Dermis blood vessel endothelial cell (primary cell): ENCODE measurements at places on chromosomes 6 and 20. TPM values are rescaled to one million over a fixed set of nuclear protein-coding genes. Genes with fewer than 3 reads are reported as not detected.

The TUBB2B gene
- 6.7 and 9.7 TPM in 2 replicates for total RNA-seq

The MMS22L gene
- 12.3 and 20.4 TPM in 2 replicates for total RNA-seq

DNA sequence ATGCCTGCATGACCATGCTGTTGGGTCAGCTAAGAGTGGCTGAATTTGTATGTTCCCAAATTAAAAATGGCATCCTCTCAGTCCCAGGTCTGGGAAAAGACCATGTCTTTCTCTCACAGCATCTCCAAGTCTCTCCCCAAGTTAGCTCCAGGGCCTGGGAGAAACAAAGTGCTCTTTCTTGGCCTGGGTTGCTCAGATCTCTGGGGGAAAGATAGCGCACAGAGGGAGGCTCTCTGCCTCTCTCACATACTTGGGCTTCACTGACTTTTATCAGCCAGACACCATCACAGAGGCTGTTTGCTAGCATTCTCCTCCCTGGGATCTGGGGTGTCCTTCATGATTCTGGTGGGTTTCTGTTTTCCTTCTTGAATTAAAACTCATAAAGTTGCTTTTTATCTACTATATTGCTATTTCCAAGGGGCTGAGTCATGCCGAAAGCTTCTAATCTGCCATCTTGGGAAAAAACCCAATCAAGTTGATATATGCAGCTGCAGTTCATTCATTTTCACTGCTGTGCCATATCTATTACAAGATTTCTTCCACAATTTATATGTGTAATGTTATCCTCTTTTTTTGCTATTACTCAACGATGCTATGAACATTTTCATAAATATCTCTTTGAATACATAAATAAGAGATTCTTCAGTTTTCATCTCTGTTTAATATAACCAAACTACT lies 190.2 kb downstream of the MOXD1 start:
- no peak for DNase-seq

DNA sequence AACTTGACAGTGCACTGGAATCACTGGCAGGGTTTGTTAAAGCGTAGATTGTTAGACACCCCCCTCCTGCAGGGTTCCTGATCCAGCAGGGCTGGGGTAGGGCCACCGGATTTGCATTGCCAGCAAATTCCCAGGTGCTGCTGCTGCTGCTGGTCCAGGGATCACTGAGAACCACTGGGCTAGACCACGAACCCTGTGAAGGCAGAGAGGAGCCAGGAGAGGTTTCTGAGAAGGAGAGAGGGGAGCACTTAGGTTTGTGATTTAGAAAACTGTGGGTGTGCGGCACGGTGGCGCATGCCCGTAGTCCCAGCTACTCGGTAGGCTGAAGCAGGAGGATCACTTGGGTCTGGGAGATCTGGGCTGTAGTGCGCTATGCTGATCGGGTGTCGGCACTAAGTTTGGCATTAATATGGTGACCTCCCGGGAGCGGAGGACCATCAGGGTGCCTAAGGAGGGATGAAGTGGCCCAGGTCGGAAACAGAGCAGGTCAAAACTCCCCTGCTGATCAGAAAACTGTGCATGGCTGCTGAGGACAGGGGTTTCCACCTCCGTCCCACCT lies 53.6 kb upstream of the FAM83D start:
- DNase-seq, result no peak

GRCh38 chr20:11754451-11754850 lies 163.2 kb upstream of the BTBD3 start:
- DNase-seq, result peak; percentile 64

DNA sequence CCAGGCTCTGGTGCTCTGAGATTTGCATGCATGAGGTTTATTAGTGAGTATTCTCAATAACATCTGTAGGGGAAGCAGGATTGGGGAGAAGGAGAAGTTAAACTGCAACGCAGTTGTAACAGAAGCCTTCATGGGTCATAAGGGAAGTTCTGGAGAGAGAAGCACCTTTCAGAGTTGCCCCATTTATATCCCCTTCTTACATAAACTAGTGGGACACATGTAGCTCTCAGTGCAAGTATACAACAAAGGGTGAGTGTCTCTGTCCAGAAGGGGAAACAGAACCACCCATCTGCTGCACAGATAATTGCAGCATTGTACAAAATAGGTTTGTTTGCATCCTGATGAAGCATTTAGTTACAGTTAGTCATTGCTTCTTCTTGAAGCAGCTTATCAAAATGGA lies 4.3 kb upstream of the ADGB start:
- DNase-seq, result no peak

GRCh38 chr20:38751360-38751976 lies 3.2 kb downstream of the ACTR5 start:
- peak; percentile 78 for DNase-seq

DNA sequence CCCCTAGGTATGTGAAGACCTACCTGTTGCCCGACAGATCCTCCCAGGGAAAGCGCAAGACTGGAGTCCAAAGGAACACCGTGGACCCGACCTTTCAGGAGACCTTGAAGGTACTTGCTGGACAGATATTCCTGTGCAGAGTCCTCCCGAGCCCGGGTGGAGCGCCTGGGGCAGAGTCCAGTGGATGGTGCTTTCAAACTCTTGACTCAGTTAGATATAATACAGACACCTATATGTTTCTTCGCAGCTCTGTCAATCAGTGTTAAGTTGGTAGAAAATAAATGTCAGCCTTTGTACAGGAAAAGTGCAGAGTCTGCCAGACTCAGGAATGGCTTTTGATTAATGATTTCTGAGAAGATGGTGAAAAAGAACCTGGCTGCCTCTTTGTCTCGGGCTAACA lies 67.2 kb downstream of the EZR start:
- DNase-seq, result no peak

- DNase-seq, result no peak
These were observed 529.5 kb downstream of the PRKN start for GRCh38 chr6:162198076-162198475.

DNA sequence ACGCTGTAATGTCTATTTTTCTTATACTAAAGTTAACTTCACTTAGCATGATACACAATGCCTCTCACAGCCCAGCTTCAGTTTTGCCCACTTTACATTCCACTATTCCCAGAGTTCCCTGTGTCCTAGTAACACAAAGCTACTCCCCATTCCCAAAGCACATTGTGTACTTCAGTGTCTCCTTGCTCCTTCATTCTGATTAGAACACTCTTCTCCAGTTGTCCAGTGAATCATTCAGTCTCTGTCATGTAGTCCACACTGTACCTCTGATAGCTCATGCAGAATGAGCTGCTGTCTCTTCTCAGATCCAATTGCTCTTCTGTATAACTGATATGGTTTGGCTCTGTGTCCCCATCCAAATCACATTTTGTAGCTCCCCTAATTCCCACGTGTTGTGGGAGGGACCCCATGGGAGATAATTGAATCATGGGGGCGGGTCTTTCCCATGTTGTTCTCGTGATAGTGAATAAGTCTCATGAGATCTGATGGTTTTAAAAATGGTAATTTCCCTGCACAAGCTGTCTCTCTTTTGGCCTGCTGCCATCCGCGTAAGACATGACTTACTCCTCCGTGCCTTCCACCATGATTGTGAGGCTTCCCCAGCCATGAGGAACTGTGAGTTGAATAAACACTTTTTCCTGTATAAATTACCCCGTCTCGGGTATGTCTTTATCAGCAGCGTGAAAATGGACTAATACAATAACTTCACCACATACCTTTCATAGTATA lies 2.1 kb upstream of the TMX4 start:
- no peak for DNase-seq

The ERVFRD-1 gene
- under 0.01 and 0.05 TPM in 2 replicates for total RNA-seq

GRCh38 chr6:3022765-3023662 lies 23.3 kb downstream of the NQO2 start:
- DNase-seq, result peak; percentile 28

DNA sequence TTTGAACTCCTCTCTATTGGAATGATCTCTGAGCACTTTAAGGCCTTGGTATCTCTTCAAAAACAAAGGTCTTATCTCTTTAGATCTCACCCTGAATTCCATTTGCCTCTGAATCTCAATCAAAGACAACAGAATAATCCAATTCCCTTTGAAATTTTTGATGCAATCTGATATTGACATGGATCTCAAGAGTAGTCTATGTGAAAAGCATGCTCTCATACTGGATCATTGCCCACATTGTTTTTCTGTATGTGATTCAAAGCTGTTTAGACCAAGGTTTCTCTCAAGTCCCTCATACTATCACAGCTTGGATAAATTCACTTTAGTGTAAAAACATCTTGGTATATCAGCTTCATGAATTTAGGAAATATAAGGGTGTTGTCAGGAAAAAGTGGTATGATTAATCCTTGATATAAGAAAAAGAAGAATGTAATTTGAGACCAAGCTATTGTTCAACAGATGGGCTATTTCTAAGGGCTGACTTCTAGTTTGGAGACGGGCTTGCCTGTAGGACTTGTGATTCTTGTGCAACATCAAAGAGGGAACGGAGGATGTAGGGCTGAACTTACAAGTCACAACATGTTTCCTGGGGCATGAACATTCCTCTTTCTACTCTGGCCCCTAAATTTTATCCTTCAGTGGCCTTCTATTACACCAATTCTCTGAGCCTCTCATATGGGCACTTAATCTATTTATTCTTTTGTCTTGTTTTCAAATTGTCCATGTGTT lies 77.9 kb upstream of the CITED2 start:
- peak; percentile 71 for DNase-seq

The RNF144B gene
- total RNA-seq, result 77.1 and 89.2 TPM in 2 replicates

- DNase-seq, result no peak
These were observed 455.1 kb downstream of the ADGRB3 start for GRCh38 chr6:69090132-69090531.

DNA sequence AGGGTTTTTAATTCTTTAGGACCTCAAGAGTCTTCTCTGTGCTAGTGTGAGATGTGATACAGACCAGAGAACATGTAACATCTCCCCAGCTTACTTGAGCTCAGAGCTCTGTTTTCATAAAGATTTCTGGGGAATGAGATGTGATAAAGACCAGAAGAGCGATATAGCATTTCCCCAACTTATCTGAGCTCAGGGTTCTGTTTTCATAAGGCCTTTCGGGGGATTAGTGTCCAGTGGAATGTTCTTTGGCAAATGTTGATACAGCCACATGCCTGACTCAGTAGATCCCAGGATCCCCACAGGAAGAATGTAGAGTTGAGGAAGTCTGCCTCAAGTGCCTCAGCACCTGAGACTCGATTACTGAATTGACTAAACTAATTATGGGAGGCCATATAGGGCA lies 18.7 kb upstream of the TOP1 start:
- peak; percentile 31 for DNase-seq

- peak; percentile 73 for DNase-seq
These were observed 105.3 kb upstream of the BMP5 start for GRCh38 chr6:55980627-55981211.

GRCh38 chr6:52330470-52330869 lies 31.5 kb upstream of the PAQR8 start:
- DNase-seq, result no peak

DNA sequence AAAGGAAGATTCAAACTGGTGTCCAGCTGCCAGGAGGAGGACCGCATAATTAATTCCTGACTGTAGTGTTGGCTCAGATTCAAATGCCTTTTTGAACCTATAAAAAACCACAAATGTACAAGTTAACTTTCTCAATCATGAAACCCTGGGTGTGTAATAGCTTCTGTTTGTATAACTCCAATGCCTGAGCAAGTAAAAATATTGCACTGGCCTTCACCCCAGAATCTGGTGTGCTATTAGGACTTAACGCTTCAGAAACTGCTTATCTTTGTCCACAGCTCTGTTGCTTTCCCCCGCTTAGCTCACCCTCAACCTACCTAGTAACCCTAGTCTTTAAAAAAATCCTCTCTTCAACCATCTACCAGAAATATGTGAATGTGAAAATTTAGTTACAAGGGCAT lies 119.1 kb upstream of the MAP7 start:
- peak; percentile 49 for DNase-seq

DNA sequence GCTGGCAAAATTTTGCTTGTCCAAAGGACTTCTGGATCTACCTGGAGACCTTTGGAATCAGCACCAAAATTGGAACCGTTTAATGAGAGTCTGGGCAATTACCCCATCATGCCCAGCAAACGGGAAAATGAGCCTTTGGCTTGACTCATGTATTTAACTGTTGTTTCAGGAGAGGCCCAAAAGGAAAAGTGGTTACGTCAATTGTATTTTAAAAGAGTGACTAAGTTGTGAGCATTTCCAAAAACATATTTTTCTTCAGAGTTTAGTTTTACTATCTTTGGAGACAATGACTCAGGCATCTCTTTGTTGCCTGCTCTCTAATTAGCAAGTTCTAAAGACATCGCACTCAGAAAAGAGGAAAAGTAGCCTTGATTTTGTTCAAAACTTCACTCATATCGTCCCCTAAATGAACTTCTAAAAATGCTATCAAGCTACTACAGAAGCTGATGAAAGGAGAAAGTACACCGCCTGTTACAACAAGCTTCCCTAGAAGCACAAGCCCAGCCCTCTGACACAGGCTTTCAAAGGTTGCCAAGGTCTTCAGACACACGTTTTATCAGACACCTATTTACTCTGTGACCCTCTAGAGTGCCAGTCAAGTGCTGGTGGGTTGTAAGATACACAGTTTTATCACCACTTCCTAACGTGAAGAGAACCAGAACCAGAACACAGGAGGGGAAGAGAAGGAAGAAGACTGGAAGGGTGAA lies 146.2 kb downstream of the TBX18 start:
- DNase-seq, result peak; percentile 88

- no peak for DNase-seq
These were observed 59.3 kb upstream of the CARMIL1 start for GRCh38 chr6:25219917-25220278.

DNA sequence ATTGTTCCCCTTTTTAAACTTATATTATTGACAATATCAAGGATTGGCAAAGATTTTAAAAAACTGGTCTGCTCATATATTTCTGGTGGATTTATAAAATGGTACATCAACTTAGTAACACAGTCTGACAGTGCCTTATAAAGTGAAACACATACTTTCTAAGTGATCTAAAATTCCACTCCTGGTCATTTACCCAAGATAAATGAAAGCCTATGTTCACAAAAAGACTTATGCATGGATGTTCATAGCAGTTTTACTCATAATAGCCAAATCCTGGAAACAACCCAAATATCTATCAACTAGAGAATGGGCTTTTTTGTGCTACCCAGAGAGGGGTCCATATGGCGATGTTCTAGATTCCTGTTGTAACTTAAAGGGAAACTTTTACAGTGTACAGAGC lies 222.4 kb upstream of the FAM83B start:
- DNase-seq, result no peak

DNA sequence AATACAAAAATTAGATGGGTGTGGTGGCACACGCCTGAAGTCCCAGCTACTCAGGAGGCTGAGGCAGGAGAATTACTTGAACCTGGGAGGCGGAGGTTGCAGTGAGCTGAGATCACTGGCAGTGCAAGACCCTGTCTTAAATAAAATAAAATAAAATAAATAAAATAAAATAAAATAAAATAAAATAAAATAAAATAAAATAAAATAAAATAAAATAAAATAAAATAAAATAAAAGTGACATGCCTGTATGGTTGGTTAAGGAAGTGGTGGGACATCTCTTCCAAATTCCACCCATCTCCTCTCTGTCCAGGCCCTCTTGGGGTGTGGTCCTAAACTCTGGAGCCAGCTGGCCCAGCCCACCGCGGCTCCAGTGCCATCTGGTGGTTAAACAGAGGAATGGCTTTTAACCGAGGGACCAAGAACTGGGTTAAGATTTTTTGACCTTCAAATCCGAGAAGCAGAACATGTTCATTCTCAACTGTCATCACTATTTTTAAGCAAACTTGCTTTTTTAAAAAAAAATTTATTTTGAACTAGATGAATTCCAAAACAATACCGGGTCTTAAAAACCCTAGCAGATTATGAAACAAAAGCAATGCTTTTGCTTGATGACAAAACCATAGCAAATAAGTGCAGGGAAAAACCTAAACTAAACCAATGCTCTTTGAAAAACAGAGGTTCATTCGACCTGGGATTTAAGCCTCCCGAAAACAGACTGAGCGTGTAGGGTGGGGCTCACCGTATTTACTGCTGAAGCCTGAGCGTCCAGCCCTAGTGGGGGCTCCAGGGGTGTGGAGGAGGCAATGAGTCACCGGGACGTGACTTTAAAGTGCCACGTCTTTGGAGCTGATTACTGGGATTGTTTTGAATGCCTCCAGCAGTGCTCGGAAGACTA lies 68.8 kb downstream of the CDC5L start:
- DNase-seq, result peak; percentile 70
